Nephron progenitor cell (in vitro differentiated cells): ENCODE measurements at places on chromosomes 1 and 21.

DNA sequence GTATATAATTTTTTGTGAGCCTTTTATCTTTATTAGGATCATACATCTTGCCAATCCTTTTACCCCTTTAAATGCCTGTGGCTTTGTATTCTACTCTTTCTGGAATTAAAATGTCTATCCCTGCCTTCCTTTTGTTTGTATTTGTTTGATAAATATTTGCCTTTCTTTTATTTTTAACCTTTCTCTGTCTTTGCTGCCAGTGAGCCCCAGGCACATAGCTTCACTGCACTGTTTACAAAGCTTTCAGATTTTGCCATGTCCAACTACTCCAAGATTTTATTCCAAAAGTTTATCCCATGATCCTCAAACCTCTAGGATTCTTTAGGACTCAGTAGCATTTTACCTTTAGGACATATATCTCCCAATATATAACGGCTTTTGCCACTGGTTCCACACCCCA lies 281.2 kb downstream of the PAPPA2 start:
- no peak for DNase-seq

DNA sequence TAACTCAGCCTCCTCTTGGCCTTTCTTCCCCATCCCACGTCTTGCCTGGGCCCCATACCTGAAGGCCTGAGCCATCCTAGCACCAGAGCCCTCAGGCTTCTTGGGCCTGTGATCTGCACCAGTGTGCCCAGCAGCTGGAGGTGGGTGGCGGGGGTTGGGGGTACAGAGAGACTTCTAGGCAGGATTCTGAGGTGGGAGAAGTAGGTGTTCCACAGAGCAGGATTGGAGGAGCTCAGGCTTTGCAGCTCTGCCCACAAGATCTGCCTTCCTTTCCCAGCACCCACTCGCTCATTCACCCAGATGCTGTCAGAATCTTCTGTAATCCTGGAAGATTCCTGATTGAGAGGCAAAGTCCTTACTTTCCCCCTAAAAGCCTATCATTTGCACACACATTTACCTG lies 10.0 kb upstream of the GJB5 start:
- no peak for DNase-seq

- DNase-seq: no peak
Measured at GRCh38 chr1:193951984-193952383, 765.6 kb upstream of the B3GALT2 start.

- no peak for DNase-seq
Measured at GRCh38 chr1:35854989-35855700, 27.9 kb upstream of the AGO1 start.

- DNase-seq: no peak
Measured at GRCh38 chr1:31573261-31573660, 3.1 kb upstream of the TINAGL1 start.

- no peak for DNase-seq
Measured at GRCh38 chr21:44377922-44378645, 24.7 kb downstream of the TRPM2 start.

- no peak for DNase-seq
Measured at GRCh38 chr1:196774603-196775002, at the start of gene CFHR3. Gene CFHR3, plus strand, starts transcription at chr1:196774840. Its CDS starts 47 bp downstream, at chr1:196774887.

DNA sequence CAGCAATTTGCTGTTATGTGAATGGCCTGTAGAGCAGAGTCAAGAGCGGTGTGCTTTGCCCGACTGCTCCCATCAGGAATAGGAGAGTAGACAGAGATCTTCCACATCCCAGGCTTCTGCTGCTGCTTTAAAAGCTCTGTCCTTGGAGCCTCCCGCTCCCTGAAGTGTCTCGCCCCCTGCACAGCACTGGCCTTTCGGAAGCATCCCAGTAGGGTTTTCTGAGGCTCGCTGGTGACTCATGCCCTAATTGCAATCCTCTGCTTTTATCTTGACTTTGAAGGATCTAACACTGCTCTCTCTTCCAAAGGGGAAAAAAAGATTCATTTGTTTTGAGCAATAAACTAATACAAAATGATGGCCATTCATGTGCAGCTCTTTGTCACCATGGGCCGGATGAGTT lies 13.3 kb upstream of the CD101 start:
- no peak for DNase-seq

- DNase-seq: no peak
Measured at GRCh38 chr1:42017259-42017658, 98.5 kb upstream of the HIVEP3 start.

DNA sequence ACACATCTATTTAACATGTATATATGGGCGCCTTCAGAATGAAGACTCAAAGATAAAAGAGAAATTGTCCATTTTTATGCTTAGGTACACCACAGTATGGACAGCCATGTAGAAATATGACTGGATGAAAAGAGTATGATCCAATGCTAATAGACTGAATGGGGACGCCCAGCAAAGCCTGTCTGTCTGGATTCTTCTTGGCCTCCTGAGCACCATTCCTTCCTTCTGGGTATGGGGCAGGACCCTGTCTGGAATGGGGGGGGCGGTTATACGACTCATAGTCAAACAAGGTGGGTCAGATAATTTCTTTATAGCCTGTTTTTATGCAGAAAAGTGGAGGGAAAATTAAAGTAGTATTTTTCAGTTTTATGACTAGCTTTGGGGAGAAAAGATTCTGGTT lies 81.2 kb upstream of the ABCD3 start:
- no peak for DNase-seq

DNA sequence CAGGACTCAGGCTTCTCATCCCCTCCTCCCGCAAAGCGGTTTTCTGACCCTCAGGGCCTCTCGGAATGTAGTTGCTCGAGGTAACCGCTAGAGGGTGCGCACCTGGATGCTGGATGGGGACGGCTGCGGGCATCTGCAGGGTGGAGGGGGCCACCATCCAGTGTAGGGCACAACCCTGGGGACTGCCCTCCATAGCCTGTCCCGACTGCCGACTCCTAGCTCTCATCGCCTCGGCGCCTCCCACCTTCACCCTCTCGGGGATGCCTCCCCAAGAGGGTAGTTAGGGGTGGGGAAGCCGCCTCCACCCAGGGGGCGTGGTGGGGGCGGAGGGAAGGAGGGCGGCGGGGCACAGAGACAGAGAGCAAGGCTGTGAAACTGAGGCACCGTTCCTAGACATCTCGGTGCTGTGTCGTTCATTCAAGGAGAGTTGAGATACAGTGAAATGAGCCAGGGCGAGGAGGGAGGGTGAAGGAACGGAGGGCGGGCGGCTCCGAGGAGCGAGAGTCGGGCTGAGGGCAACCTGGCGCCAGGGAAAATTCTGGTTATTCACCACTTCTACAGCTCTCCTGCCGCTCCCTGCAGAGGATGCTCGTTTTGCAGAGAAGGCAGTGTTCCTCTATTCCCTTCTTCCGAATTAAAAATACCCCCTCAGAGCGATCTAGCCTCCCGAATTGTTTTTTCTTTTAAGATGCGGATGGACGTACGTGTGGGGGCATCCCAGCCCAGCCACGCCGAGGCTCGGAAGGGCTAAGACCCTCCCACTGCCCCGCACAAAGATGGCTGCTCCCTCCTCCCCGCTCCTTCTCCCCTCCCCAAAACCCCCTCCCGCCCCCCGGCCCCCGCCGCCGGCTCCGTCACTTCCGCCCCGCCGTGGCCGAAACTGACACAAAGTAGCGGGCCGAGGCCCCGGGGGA lies at the start of gene ATP8B2:
Gene ATP8B2, plus strand, starts transcription at position 857 of the 914 bp plus-strand sequence. CDS start 2,617 bp downstream, outside the sequence.
- DNase-seq: peak; percentile 89

DNA sequence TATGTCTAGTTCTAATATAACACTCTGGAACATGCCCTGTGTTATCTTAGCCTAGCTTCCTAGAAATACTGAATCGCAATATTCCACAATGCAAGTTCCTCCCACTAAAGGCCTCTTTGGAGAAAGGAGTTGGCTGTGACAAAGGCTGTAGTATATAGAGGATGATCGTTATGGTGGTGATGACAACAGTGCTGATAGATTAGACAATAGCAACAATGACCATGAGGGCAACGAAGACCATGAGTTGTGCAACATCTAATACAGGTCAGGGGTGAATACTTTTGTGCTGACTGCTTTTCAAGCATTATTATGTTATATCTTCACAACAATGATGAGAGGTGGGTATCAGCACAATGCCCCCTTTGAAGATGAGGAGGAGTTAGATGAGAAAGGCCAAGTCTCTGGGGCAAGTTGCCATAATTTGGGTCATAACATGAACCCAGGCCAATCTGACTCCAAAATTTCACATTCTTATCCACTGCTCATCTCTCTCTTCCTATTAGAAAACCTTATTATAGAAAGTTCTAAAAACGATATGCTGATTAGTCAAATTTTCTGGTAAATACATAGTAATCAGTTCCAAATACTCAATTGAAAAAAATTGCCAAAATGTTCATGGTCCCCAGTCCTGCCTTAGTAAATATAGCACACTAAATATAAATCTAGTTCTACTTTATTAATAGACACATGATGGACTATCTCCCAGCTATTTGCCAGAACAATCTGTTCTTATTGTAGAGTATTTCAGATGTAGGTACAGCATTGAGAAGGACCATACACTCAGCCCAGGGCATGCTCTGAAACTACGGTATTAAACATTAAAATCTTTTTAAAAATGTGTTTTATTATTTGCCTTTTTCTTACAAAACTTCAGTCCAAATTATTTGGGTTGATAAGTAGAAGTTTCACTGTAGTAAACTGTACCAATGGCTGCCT lies 37.5 kb downstream of the HIVEP3 start:
- DNase-seq: no peak

DNA sequence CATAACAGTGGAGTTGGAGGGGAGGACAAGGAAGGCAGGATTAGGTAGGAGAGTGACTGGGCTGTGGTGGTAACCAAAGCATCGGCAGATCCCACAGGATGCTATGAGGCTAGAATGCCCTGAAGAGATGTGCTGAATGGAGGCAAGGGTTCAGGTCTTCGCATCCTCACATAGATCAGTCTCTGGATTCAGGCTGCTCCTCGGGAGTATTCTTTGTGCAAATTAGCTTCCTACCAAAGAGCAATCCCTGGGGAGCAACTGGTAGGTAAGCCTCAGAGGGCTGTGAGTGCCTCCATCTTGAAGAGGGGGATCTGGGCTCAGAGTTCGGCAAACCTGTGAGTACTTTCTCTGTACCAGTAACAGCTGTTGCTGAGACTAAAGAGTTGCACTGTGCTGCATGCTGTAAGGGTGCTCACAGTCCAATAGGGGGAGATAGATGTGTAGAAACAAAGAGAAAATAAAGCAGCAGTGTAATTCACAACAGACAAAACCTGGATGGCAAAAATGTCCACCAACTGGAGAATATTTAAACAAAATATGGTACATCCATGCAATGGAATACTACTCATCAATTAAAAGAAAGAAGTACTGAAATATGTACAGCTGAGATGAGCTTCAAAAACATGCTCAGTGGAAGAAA lies 322.4 kb upstream of the DEPDC1 start:
- no peak for DNase-seq

DNA sequence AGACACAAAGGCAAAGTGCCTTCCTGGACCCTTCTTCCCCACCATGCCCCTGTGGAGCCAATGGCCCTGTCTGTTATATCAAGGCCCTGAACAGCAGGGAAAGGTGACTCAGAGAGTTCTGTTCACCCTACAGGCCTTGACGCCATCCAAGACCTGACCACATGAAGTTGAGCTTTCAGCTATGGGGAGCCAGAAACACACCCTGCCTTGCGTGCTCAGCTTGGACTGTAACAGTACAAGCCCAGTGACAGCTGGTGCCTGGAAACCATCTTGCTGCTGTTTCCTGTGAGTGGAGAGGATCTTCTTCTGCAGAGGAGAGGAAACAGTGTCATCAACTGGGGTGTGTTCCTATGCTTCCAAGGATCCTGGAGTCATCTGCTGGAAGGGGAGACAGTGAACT lies 165.0 kb upstream of the IRF2BP2 start:
- DNase-seq: no peak

DNA sequence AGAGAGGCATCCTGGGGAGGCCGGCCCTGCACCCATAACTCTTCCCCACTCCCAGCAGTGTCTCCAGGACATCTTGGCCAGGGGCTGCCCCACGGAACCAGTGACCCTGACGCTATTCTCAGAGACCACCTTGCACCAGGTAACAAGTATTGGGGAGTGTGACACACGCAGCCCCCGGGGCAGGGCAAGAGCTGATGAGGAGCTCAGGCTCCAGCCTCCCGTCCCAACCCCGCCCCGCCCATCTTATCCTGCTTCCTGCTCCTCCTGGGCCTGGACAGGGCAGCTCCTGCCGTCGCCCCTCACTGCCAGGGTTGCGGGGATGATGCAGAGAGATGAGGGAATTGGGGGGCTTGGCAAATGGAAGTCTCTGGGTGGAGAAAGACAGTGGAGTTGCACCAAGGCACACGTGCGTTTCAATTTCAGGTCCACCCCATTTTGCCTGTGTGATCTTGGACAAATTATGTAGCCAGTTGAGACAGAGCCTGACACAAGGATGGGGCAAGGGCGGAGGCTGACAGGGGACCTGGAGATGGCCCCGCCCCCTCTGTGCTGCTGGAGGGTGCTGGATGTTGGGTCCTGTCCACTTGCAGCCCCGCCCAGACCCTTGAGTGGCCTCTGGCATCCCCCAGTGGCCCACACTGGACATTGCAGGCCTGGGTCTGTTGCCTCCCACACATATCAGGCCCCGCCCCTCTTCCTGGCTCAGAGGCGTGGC lies 10.7 kb downstream of the CLCNKA start:
- DNase-seq: peak; percentile 94

- peak; percentile 62 for DNase-seq
Measured at GRCh38 chr21:34510148-34511142, 1.6 kb downstream of the KCNE1 start.

DNA sequence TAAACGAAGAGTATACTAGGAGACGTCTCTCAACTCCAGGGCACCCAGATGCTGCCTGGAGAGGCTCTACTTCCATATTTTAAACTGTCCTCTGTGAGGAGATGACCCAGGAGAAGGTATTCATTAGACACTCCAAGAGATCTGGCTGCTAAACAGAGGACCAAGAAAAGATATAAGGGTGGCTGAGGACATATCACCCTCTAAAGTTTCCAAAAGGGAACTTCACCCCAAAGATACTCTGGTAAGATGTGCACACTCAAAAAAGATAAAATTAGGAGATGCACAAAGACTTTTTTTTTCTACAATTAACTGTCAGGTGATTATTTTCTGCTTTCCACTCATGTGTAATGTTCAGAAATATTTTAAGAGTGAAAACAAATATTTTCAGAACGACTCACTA lies 1.4 kb downstream of the ZNF670 start:
- DNase-seq: no peak

- no peak for DNase-seq
Measured at GRCh38 chr1:198893763-198894444, 255.1 kb downstream of the PTPRC start.

DNA sequence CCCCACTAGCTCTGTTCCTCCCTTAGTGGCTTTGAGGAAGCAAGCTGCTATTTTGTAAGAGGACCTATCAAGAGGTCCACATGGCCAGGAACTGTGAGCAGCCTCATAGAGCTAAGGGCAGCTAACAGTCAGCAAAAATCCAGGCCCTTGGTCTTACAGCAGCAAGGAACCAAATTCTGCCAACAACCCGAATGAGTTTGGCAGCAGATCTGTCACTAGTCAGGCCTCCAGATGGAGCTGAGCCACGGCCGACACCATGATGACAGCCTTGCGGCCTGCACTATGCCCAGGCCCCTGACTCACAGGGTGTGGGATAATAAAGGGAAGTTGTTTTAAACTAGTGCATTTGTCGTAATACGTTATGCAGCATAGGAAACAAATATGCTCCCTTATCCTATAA lies 28.0 kb upstream of the H3-3A start:
- no peak for DNase-seq

DNA sequence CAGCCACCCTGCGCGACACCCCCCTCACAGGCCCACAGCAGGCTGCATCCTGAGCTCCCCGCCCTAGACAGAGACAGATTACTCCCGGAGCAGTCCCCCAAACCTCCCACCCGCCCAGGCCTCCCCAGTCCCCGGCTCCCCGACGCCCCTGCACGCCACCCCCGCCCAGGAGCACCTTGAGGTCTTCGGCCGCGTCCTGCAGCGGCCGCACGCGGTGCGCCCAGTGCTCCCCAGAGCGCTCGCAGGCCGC lies 731 bp downstream of the TRIM11 start:
- no peak for DNase-seq

GRCh38 chr1:7395251-7395650 lies 375.8 kb upstream of the VAMP3 start:
- DNase-seq: no peak
